ENCODE measurements at places on chromosomes 2 and 18. TPM values are rescaled to one million over a fixed set of nuclear protein-coding genes. Genes with fewer than 3 reads are reported as not detected.

The ZSCAN30 gene
- 12.5 TPM for total RNA-seq

The MYCN gene
- not detected for total RNA-seq

The LCT gene
- 0.64 TPM for total RNA-seq

The POLR1B gene
- total RNA-seq, result 46.9 TPM

The ERBB4 gene
- not detected for total RNA-seq

Measured in T-helper 2 cell treated with Interferon-gamma antibody and Interleukin-4, amounts not matched to agents 100 ng/mL and 5 ng/mL, for 36 hours (primary cell).